ENCODE measurements at places on chromosomes 3 and 15. TPM values are rescaled to one million over a fixed set of nuclear protein-coding genes. Genes with fewer than 3 reads are reported as not detected.

GRCh38 chr15:55434989-55435825 is 26.9 kb downstream of the PIERCE2 start:
- H3K27me3 ChIP-seq: no peaks in the 10 kb centered on the region
- DNase-seq: no peak
- no peak overlapping the region for H3K4me3 ChIP-seq
- no peaks in the 10 kb centered on the region for H3K4me1 ChIP-seq

DNA sequence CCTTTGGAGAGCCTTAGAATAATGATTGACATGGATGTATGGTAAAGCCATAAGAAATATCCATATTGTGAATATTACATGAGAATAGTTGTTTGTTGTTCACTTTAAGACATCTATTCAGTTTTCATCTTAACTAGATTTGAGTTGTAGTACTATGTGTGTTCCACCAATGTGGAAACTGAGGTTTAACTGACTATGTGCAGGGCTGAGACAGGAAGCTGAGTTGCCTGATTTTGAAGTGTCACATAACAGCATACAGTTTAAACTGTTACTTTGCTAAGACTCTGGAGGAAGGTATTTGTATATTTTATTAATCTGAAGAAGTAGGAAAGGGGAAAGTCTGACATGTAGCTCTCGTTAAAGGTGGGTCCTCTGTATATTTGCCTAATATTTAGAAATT is 2.1 kb downstream of the ECT2 start:
- H3K36me3 ChIP-seq: no peaks in the 10 kb centered on the region
- no peak overlapping the region for H3K27ac ChIP-seq
- DNase-seq: no peak

GRCh38 chr3:58647381-58648141 is 19.0 kb downstream of the FAM3D start:
- no peak overlapping the region for H3K4me3 ChIP-seq
- no peaks in the 10 kb centered on the region for H3K27me3 ChIP-seq
- no peaks in the 10 kb centered on the region for H3K4me1 ChIP-seq
- H3K27ac ChIP-seq: no peak overlapping the region
- no peaks in the 10 kb centered on the region for H3K36me3 ChIP-seq

- H3K27me3 ChIP-seq: no peaks in the 10 kb centered on the region
- DNase-seq: no peak
- no peaks in the 10 kb centered on the region for H3K36me3 ChIP-seq
- no peaks in the 10 kb centered on the region for H3K4me1 ChIP-seq
- no peak overlapping the region for H3K4me3 ChIP-seq
These were observed 316.1 kb upstream of the TMCO5A start for GRCh38 chr15:37618353-37618752.

DNA sequence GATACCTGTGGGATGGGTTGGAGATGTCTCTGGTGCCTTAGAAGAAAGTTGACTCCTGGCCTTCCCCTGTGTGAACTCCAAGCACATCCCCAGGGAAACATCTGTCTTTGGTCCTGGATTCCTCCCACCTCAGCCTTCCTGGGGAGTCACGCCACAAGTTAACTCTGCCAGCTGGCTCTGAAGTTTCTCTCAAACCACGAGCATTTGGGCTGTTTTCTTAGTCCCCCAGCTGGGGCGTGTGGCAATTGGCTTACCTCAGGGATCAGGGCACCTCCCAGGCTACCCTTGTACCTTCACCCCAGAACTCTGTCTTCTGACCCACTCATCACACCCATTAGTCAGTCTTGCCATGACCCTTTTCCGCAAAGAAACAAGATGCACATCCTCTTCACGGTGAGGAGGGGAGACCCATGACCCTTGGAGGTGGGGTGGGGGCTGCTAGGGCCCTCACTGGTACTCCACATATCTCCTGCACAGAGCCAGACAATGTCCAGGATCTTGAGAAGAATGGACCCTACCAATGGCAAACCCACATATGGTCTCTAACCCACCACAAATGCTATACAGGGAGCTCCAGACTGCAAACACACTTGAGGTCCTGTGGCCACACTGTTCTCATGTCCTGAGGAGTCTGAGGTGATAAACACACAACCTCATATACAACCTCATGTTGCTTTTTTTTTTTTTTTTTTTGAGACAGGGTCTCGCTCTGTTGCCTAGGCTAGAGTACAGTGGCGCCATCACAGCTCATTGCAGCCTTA is 3.9 kb downstream of the NEIL1 start:
- H3K27me3 ChIP-seq: no peaks in the 10 kb centered on the region
- no peak overlapping the region for H3K4me3 ChIP-seq
- no peak for DNase-seq
- H3K4me1 ChIP-seq: no peaks in the 10 kb centered on the region

GRCh38 chr3:177750436-177750835 is 553.2 kb upstream of the TBL1XR1 start:
- no peak overlapping the region for H3K4me3 ChIP-seq
- H3K27ac ChIP-seq: no peak overlapping the region
- H3K4me1 ChIP-seq: peaks cover 2% of the 10 kb centered on the region
- H3K36me3 ChIP-seq: no peaks in the 10 kb centered on the region
- no peaks in the 10 kb centered on the region for H3K27me3 ChIP-seq
- DNase-seq: no peak

DNA sequence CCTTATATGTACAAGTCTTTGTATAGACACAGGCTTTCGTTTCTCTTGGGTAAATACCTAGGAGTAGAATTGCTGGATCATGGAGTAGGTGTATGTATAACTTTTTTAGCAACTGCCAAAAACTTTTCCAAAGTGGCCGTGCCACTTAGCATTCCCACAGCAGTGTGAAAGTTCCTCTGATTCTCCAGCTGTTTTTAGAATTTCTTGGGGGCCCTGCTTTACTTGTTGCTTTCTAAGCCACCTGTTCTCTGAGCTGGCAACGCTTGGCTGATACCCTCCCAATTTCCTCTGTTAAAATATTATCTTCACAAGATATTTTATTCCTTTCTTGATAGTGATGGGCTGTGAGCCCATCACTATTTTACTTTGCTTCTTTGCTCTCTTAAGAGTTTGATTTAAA is 19.2 kb downstream of the LIMD1 start:
- H3K36me3 ChIP-seq: no peaks in the 10 kb centered on the region
- no peaks in the 10 kb centered on the region for H3K27me3 ChIP-seq
- H3K27ac ChIP-seq: no peak overlapping the region
- DNase-seq: no peak
- H3K4me1 ChIP-seq: no peaks in the 10 kb centered on the region
- H3K4me3 ChIP-seq: no peak overlapping the region

DNA sequence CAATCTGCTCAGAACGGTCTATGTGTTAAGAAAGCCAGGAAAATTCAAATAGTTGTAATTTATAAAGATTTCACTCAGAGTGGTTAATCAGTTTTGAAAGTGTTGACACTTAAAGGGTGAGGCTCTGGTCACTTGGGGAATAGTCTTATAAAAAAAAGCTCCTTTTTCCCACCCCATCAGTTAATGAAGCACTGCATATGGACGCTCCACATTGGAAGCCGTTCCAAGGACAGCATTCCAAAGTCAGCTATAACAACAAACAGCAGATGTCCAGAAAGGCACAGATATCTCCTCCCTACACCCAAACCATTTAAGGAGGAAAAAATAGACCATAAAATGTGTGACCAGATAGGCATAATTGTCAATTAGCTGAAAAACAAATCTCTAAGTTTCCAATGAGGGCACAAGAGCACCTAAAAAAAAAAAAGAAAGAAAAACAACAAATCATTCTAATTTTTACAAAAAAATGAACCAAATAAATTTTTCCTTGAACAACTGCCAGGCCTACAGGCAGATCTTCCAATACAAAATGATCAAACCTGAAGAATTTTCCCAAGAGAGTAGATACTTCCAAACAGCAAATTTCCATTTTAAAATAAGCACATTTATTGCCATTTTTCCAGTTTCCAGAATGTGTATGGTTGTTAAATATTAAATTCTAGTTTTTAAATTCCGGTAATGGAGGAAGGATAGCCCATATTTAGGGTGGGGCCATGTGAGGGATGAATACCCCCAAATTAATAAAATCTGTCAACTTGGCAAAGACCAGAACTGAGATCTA is 198.3 kb downstream of the ERC2 start:
- no peaks in the 10 kb centered on the region for H3K4me1 ChIP-seq
- no peak for DNase-seq
- no peak overlapping the region for H3K27ac ChIP-seq

- no peaks in the 10 kb centered on the region for H3K36me3 ChIP-seq
- H3K27ac ChIP-seq: peak overlapping the region; percentile 100
- H3K4me1 ChIP-seq: peaks cover 8% of the 10 kb centered on the region
- no peaks in the 10 kb centered on the region for H3K27me3 ChIP-seq
- H3K4me3 ChIP-seq: peak overlapping the region; percentile 81
- peak; percentile 86 for DNase-seq
These were observed 658 bp downstream of the EOGT start for GRCh38 chr3:69012800-69013252.

DNA sequence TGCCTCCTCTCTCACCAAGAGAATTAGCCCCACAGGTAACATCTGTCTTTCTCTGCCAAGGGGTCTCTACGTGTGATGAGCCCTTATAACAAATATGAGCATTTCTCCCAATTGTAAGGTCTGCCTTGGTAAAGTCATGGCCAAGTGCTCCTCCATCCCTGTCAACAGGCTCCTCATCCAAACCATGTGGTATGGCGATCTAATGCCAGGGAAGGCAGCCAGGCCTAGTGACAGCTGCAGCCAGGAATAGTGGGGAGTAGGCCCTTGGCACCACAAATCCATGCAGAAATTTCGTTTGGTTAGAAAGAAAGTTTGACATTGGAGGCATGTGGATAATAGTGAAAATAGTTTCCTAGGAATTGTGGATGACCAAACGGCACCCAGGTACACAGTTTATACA is 4.7 kb upstream of the LRTM1 start:
- H3K27me3 ChIP-seq: no peaks in the 10 kb centered on the region
- H3K4me1 ChIP-seq: no peaks in the 10 kb centered on the region
- no peak for DNase-seq
- H3K27ac ChIP-seq: no peak overlapping the region

DNA sequence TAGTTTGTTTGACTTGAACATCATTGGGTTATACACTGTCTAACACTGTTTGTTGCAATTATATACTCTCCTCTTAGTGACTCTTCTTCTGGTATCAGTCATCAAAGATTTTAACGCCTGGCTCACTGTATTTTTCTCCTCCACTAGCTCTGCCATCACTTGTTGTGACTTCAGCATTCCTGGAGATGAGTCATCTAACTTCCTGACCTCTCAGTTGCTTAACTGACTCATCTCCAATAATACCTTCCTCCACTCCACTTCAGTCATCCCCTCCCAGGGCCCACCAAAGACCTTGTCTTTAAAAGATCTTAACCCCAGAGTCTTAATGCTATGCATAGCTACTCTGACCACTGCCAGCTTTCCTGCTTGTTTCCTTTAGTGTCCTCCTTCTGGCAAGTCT is 28.6 kb upstream of the CLSTN2 start:
- no peaks in the 10 kb centered on the region for H3K4me1 ChIP-seq
- H3K27me3 ChIP-seq: no peaks in the 10 kb centered on the region
- H3K36me3 ChIP-seq: no peaks in the 10 kb centered on the region

GRCh38 chr3:12782172-12782815 is 14.2 kb upstream of the CAND2 start:
- H3K4me1 ChIP-seq: no peaks in the 10 kb centered on the region
- H3K27me3 ChIP-seq: no peaks in the 10 kb centered on the region
- no peak for DNase-seq
- no peak overlapping the region for H3K4me3 ChIP-seq

- H3K36me3 ChIP-seq: no peaks in the 10 kb centered on the region
- H3K27me3 ChIP-seq: no peaks in the 10 kb centered on the region
- H3K27ac ChIP-seq: no peak overlapping the region
- no peak for DNase-seq
- no peak overlapping the region for H3K4me3 ChIP-seq
These were observed 95.6 kb upstream of the THRB start for GRCh38 chr3:24589931-24590880.

DNA sequence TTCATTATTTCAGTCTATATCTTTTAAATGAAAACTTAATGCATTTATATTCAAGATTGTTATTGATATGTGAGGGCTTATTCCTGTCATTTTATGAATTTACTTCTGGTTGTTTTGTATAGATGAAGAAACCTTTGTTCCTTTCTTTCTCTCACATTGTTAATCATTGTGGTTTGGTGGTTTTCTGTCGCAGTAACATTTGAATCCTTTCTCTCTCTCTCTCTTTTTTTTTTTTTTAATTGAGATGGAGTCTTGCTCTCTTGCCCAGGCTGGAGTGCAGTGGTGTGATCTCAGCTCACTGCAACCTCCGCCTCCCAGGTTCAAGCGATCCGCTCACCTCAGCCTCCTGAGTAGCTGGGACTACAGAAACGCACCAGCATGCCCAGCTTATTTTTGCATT is 22.1 kb downstream of the AGBL1 start:
- no peaks in the 10 kb centered on the region for H3K36me3 ChIP-seq
- no peak for DNase-seq
- no peak overlapping the region for H3K27ac ChIP-seq
- no peaks in the 10 kb centered on the region for H3K4me1 ChIP-seq

GRCh38 chr15:78093242-78094020 is 1.1 kb downstream of the SH2D7 start:
- H3K27ac ChIP-seq: no peak overlapping the region
- no peaks in the 10 kb centered on the region for H3K27me3 ChIP-seq
- H3K4me3 ChIP-seq: no peak overlapping the region

- H3K36me3 ChIP-seq: no peaks in the 10 kb centered on the region
- H3K27me3 ChIP-seq: no peaks in the 10 kb centered on the region
- DNase-seq: no peak
- no peaks in the 10 kb centered on the region for H3K4me1 ChIP-seq
- H3K27ac ChIP-seq: no peak overlapping the region
These were observed 465.9 kb upstream of the DPPA4 start for GRCh38 chr3:109803274-109803673.

Gene RARRES1
- 2.4 TPM for polyA plus RNA-seq

Gene CNTN3
- polyA plus RNA-seq: 2.3 TPM

Gene SLC22A13
- polyA plus RNA-seq: not detected

Gene OR5K2
- polyA plus RNA-seq: not detected

Gene TM4SF4
- 83.4 TPM for polyA plus RNA-seq

Gene MYLK
- 134 TPM for polyA plus RNA-seq

Gene NSUN3
- 12.3 TPM for polyA plus RNA-seq

Gene RARB
- 1.6 TPM for polyA plus RNA-seq

Gene GP9
- not detected for polyA plus RNA-seq

Gene TLR9
- polyA plus RNA-seq: not detected

Gene IL12A
- polyA plus RNA-seq: not detected

Gene MRPS22
- polyA plus RNA-seq: 31.2 TPM

Gene LRRC31
- not detected for polyA plus RNA-seq

Gene ISLR
- 111 TPM for polyA plus RNA-seq
